Activated CD4-positive, alpha-beta memory T cell treated with anti-CD3 and anti-CD28 coated beads, Interleukin-2, amount 10 ng/mL, durations not matched to agents 7 days and 5 days (primary cell): ENCODE measurements at places on chromosomes 7 and 10. TPM values are rescaled to one million over a fixed set of nuclear protein-coding genes. Genes with fewer than 3 reads are reported as not detected.

- H3K36me3 ChIP-seq: no peaks in the 10 kb centered on the region
- H3K4me3 ChIP-seq: no peak overlapping the region
- no peaks in the 10 kb centered on the region for H3K4me1 ChIP-seq
- H3K27me3 ChIP-seq: no peaks in the 10 kb centered on the region
- H3K27ac ChIP-seq: no peak overlapping the region
Observed at GRCh38 chr7:36085096-36085495, 68.0 kb upstream of the EEPD1 start.

DNA sequence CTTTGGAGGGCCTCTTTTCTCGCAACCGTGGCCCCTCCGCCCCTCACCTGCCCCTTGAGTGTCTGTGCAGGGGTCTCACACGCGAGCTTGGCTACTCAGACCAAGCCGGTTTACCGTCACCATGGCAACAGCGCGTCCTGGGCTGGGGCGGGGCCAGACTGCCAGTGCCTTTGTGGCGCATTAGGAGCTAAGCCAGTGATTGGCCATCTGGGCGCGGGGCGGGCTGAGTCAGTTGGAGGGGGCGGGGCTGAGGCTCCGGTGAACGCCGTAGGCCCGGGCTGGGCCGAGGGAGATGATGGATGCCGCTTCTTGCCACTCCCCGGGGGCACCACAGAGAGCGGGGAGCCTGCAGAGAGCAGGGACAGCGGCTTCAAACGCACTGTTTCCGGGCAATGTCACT, 48.7 kb upstream of the FXYD4 start:
- H3K36me3 ChIP-seq: no peaks in the 10 kb centered on the region
- H3K27ac ChIP-seq: no peak overlapping the region
- peak overlapping the region; percentile 31 for H3K4me3 ChIP-seq
- H3K4me1 ChIP-seq: peaks cover 46% of the 10 kb centered on the region

DNA sequence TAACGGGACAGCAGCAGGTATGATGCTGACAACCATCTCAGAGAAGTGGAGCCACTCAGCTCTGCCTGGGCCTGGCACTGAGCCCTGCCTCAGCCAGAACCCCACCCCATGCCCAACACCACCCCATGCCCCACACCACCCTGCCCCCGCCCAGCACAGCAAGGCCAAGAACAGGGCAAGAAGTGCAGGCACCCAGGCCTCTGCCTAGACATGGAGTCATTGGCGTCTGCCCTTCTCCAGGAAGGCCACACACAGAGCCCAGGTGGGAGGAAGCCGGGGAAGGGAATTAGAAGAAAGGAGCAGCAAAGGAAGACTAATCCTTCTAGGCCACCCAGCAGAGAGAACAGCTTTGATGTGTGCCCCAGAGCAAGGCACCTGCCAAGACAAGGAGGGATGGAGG, 18.9 kb downstream of the CAMK2G start:
- H3K36me3 ChIP-seq: peaks cover 73% of the 10 kb centered on the region
- no peak overlapping the region for H3K4me3 ChIP-seq
- no peak overlapping the region for H3K27ac ChIP-seq
- H3K27me3 ChIP-seq: no peaks in the 10 kb centered on the region
- no peak for DNase-seq
- H3K4me1 ChIP-seq: peaks cover 57% of the 10 kb centered on the region

GRCh38 chr7:98730326-98730725, 113.2 kb downstream of the NPTX2 start:
- peak overlapping the region; percentile 30 for H3K27ac ChIP-seq
- no peak for DNase-seq
- H3K4me1 ChIP-seq: no peaks in the 10 kb centered on the region
- H3K4me3 ChIP-seq: no peak overlapping the region
- no peaks in the 10 kb centered on the region for H3K36me3 ChIP-seq
- no peaks in the 10 kb centered on the region for H3K27me3 ChIP-seq

DNA sequence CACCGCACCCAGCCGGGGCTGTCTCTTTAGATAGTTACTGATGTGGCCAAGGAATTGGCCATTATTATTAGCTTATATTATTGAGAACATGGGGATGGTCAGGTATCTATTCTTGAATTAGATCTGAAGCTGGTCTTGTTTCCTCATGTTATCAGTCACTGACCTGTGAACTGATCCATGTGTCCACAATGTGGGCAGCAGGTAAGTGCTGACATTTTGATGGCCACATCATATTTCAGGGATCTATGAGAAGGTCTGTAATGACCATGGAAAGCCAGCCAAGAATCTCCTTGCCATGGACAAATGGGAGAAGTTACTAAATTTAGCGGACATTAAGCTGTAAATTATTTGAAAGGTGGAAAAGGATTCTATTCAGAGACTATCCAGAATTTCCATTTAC, 61.4 kb downstream of the GBF1 start:
- H3K4me1 ChIP-seq: peaks cover 11% of the 10 kb centered on the region
- no peaks in the 10 kb centered on the region for H3K27me3 ChIP-seq
- H3K4me3 ChIP-seq: no peak overlapping the region
- peaks cover 20% of the 10 kb centered on the region for H3K36me3 ChIP-seq

DNA sequence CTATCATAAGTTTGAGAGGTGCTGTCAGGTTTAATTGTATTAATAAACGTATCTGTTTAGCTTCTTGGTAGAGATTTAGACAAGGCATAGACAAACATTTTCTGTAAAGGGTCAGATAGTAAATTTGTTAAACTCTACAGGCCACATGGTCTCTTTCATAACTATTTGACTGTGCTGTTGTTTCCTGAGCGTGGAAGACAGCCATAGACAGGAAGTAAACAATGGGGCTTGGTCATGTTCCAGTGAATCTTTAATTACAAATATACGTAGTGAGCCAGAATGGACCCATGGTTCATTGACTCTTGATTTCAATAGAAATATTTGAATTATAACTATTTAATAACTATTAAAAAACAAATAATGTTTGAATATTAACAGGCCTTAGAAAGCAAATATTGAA, 451.1 kb downstream of the SH2D4B start:
- no peaks in the 10 kb centered on the region for H3K4me1 ChIP-seq
- no peaks in the 10 kb centered on the region for H3K27me3 ChIP-seq
- no peak overlapping the region for H3K27ac ChIP-seq
- H3K4me3 ChIP-seq: no peak overlapping the region
- no peak for DNase-seq

DNA sequence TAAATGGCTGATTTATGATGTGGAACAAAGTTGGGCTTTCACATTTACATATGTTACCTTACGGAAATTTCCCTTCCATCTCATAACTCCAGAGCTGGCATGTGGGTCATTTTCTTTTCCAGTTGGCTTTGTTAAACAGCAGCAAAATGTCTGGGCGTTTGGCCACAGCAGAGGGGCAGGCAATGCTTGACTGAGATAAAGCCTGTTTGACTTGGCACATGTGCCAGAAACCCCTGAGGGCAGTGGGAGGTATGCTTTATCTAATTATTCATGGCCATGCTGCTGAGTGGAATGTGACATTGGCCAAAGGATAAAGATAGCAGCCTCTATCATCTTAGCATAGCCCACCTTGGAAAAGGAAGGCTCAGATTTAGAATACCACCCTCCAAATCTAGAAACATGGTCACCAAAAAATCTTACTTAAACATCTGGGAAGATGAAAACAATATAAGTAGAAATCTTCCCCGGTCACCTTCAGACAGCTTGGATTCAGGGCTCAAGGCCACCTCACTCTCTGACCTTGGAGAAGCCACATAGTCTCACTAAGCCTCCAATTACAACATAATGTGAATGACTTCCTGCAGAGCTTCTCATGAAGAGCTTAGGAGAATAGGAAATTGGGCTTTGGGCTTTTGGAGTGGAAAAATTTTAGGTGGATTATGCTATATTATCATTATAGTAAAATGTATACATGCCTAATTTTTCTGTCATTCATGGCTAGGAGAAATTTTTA, 101.5 kb downstream of the GRM3 start:
- H3K36me3 ChIP-seq: no peaks in the 10 kb centered on the region
- H3K27ac ChIP-seq: no peak overlapping the region
- H3K27me3 ChIP-seq: no peaks in the 10 kb centered on the region
- H3K4me1 ChIP-seq: no peaks in the 10 kb centered on the region
- DNase-seq: no peak

DNA sequence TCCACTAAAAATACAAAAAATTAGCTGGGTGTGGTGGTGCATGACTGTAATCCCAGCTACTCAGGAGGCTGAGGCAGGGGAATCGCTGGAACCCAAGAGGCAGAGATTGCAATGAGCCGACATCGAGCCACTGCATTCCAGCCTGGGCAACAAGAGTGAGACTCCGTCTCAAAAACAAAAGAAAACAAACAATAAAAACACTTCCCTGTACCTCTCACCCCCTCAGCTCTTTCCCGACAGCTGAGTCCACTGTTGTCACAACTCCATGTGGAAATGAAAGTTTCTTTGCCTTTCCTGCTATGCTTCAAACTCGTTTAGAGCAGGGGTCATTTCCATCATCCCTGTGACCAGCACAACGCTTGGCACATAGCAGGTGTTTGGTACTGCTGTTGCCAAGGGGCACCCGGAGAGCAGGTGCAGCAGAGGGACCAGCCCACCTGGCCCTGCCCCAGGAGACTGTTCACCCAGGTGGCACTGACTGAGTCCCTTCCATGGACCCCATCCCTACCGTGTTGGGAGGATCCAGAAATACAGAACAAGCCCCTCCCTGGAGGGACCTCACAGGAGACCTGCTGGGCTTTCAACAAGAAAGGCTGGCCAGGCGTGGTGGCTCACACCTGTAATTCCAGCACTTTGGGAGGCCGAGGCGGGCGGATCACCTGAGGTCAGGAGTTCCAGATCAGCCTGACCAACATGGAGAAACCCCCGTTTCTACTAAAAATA, 4.9 kb downstream of the TMEM130 start:
- H3K36me3 ChIP-seq: no peaks in the 10 kb centered on the region
- no peak for DNase-seq
- no peak overlapping the region for H3K27ac ChIP-seq
- no peaks in the 10 kb centered on the region for H3K4me1 ChIP-seq

Gene PPIF
- 80.7 TPM for total RNA-seq

Gene FRAT2
- 11.1 TPM for total RNA-seq

Gene SEM1
- total RNA-seq: 43.3 TPM

Gene OR2A1
- 0.05 TPM for total RNA-seq

Gene CLIP2
- total RNA-seq: 1.6 TPM

Gene SUN1
- 72.8 TPM for total RNA-seq

Gene VAX1
- total RNA-seq: not detected

Gene BLNK
- not detected for total RNA-seq

Gene HTRA1
- total RNA-seq: not detected

Gene ZMYND11
- total RNA-seq: 30.9 TPM
